Cardiac septum (tissue), 1 donor: ENCODE measurements at places on chromosomes 2 and 18. TPM values are rescaled to one million over a fixed set of nuclear protein-coding genes. Genes with fewer than 3 reads are reported as not detected.

DNA sequence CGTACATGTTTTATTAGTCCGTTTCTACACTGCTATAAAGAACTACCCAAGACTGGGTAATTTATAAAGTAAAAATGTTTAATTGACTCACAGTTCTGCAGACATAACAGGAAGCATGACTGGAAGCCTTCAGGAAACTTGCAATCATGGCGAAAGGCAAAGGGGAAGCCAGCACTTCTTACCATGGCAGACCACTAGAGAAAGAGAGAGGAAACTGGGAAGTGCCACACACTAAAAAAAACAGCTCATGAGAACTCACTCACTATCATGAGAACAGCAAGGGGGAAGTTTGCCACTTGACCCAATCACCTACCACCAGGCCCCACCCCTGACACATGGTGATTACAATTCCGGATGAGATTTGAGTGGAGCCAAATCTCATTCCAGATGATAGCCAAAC lies 466.2 kb downstream of the IRS1 start:
- no peak for DNase-seq

DNA sequence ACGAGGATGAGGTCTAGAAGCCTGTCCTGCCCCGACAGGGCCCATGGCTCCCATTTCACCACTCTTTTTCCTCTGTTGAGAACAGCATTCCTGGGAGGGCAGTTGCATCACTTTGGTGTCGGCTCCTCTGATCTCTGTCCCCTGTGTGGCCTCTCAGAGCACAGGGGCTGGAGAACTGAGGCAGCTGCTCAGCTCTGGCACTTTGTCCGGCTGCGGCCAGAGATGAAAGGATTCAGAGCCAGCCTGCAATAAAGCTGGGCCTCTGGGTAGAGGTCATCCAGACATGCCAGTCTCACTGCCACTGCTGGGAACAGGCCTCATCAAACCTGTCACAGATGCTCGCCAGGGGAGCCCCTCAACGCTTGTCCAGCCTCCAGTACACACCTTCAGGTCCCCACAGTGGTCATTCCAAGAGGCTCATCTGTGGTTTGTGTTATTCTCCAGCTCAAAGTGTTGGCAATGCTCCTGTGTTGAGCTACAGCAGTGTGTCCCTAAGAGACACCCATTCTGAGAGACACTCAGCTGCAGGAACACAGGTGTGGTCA lies 13.1 kb upstream of the ROCK2 start:
- no peak for DNase-seq

DNA sequence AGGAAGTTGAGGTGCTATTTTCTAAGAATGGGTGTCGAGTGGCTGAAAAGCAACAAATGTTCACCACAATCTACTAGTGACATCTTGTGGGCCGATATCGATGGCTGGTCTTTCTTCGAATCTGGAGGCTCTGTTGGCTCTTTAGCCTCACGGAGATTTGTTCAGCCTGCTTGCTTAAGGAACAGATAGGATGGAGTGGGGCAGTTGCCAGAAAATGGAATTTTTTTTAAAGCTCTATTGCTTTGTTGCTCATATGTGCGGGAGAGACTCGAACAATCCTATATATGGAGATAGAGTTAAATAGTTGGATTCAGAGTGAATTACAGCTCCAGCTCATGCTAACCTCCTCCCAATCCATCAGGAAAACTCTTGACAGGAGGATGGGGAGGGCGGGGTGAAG lies 70.9 kb upstream of the LYPD6B start:
- DNase-seq = no peak

DNA sequence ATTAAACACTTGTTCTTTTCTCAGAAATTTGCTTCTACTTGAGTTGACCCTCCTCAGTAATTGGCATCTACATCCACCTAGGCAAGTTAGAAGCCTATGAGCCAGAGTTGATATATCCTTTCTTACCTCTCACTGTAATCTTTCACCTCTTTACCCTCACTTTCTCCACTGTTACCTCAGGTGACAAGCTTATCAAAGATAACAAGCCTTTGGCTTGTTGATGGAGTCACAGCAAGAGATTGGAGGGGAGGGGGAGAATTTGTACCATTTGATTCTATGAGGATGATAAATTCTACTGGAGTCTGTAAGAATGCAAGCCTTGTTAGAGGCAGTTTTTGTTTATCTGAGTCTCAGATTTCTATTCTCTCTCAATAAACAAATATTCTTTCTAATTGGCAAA lies 171.0 kb upstream of the CAVIN2 start:
- DNase-seq = no peak

DNA sequence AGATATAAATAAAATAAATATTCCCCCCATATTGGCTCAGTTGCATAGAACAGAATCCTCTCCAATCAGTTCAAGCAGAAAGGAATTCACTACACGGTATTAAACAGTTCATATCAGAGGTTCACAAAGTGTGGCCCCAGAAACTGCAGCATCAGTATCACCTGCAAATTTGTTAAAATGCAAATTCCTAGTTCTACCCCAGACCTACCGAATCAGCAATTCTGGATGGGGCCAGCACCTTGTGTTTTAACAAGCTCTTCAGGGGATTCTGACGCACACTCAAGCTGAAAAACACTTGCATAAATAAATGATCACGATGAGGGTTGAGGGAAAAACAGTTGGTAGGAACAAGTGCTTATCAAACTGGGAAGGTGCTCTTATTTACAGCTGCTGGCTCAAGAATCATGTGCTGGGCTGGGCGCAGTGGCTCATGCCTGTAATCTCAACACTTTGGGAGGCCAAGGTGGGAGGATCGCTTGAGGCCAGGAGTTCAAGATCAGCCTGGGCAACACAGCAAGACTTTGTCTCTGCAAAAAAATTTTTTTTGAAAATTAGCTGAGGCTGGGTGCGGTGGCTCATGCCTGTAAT lies 6.4 kb downstream of the GTF3C2 start:
- no peak for DNase-seq

GRCh38 chr2:218465987-218466633 lies 47.2 kb downstream of the VIL1 start:
- no peak for DNase-seq

DNA sequence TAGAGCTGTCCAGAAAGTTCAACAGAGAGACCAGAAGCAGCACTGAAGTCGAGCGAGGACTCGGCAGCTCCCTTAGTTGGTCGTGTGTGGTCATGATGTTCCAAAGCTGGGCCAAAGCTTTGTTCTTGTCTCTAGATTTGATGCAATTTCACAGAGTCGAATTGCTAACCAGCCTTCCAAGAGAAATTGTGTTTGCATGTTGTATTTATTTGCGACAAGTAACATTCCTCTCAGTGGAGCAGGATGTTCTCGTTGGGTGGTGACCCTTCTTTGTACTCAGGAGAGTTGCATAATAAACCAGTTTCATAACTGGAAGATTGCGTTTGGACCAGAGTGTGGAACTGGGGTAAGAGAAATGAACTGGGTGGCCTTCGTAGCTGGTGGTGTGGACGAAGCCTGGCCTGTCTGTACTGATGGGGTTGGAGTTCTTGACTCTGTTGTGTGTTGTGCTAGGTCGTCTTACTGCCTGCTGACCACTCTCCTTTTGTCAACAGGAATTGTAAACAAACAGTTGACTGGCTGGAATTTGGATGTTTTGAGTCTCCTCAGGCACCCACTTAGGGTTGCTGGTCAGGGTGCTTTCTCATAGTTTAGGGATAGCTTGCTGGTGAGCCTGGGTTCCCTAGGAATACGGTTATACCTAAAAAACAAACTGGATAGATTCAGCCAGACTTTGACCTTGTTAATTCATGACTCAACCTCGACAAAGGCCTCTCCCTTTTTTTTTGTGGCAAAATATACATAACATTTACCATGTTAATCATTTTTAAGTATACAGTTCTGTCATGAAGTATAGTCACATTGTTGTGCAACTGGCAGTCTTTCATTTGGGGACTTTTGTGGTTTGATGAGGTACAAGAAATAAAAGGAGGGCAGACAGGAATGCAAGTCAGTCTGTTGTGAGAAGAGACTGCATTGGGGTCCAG lies 28.9 kb upstream of the TOGARAM2 start:
- DNase-seq = no peak

DNA sequence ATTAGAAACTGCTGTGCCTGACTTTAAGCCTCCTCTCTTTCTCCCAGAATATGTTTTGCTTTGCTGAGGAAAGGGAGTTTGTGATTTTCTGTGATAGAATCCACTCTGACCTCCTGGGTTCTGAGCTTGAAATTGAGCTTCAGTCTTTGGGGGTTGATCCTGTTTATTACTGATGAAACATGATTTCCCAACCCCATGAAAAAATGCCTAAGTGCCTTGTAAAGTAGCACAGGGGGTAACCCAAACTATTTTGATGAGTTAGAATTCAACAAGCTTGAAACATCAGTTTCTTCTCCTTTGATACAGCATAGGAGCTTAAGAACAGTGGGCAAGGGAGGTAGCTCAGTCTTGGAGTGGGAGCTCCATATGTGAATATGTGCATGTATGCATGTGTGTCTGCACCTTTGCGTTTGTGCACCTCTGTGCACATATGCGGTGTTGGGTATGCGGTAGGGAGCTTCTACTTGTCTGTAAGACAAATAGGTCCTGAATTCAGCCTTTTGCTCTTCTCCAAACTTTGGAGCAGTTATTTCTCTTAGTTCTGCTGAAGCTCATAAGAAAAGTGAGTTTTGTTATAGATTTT lies 364.6 kb downstream of the OSR1 start:
- no peak for DNase-seq

DNA sequence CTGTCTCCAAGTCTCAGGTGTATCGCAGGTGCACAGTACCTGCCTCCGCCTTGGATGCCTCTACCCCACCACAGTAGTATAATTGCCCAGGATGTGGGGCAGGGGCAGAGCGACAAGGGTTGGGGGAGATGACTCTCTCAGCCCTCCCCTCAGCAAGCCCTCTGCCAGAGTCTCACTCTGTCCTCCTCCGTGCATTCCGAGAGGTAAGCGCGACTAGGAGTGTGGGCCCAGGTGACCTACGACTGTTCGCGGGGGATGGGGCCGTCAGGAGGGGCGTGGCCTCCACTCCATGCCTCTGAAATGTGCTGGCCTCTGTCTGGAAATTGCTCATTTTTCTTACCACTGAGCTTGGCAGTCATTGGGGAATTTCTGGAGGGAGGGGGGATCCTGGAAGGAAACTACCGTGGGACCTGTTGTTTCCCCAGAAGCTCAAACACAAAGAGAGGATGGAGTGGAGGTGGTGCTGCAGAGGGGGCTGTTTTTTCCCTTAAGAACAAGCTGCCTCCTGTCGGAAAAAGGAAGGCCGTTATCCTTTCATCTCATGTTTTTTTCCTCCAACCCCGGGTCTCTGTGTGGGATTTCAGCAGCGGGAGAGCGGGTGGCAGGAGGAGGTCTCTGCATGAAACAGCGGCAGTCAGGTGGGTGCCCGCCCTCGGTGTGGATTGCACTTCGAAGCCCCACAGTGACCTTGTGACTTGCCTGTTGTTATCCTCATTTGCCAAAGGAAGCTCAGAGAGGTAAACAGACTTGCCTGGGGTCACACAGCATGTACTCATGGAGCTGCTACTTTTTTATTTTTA lies 13.0 kb upstream of the RALB start:
- peak; percentile 78 for DNase-seq

- DNase-seq = no peak
Observed at GRCh38 chr2:235579128-235579527, 85.3 kb downstream of the AGAP1 start.

DNA sequence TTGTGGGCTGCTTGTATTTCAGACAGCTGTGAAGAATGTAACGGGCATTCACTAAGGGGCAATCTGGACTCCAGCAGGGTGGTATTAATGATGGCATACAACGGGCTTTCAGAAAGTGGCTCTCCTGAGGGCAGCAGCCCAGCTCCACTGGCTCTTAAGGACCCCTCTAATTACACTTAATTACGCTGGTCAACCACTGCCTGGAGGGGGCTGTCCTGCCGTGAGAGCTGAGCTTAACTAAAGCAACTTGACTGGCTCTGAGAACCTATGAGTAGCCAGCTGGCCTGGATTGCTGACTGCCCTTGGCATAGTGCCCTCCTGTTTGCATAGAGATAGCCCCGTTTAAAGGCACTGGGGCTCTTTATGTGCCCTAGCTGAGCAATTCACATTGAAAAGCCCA lies 3.8 kb downstream of the LIPG start:
- DNase-seq = no peak

- no peak for DNase-seq
Observed at GRCh38 chr18:7117390-7118355, at the start of gene LAMA1. TSS of gene LAMA1 (minus strand) at chr18:7117797. CDS start at chr18:7117720, 77 bp downstream.

- no peak for DNase-seq
Observed at GRCh38 chr2:100588071-100588786, 25.4 kb downstream of the PDCL3 start.

DNA sequence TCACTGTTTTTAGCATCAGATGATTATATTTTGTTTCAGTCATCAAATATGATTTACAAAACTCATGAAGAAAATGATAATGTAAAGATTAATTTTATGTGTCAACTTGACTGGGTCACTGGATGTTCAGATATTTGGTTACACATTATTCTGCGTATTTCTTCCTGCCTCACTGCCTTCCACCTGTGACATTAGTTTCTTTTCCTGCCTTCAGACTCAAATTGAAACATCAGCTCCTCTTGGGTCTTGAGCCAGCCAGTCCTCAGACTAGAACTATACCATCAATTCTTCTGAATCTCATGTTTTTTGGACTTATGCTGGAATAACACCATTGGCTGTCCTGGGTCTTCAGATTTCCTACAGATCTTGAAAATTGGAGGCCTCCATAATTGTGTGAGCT lies 96.7 kb downstream of the ZNF385B start:
- no peak for DNase-seq

DNA sequence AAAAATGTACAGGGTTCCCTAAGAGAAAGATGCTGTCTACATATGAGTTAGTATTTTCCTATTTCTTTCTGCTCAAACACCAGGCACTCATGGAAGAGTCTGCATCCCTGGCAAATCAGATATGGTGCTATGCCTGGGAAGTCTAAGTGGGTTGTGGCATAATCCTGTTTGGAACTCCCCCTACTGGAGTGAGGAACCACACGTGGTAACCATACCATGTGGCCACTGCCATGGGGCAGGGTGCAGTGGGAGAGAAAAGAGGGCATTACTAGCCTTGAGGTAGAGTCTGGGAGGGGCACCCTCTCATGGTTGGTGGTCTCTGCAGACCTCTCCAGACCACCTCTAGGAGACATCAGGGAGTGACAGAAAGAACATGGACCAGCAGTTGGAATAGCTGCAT lies 257.9 kb upstream of the ATP5MC3 start:
- DNase-seq = no peak

GRCh38 chr18:23725827-23726661 lies 36.8 kb downstream of the LAMA3 start:
- DNase-seq = no peak

- peak; percentile 88 for DNase-seq
Observed at GRCh38 chr2:11688222-11689069, 18.5 kb upstream of the NTSR2 start.

- no peak for DNase-seq
Observed at GRCh38 chr2:172667581-172668325, 67.9 kb upstream of the RAPGEF4 start.

GRCh38 chr18:8357320-8357719 lies 251.9 kb upstream of the RAB12 start:
- no peak for DNase-seq

GRCh38 chr2:237583385-237584295 lies 6.9 kb downstream of the RAB17 start:
- DNase-seq = no peak

SCG2 gene
- 0.97 TPM for total RNA-seq

DNAH6 gene
- 0.22 TPM for total RNA-seq

CNTNAP5 gene
- total RNA-seq = not detected

VIT gene
- total RNA-seq = 2.6 TPM

CROCC2 gene
- not detected for total RNA-seq

ATG4B gene
- total RNA-seq = 46.4 TPM

DUSP19 gene
- 8.6 TPM for total RNA-seq

ARHGEF4 gene
- 3.9 TPM for total RNA-seq

OXER1 gene
- total RNA-seq = 0.94 TPM

CD302 gene
- total RNA-seq = 10.8 TPM

GAD1 gene
- total RNA-seq = 0.46 TPM

RAB17 gene
- total RNA-seq = 3.5 TPM

NTSR2 gene
- total RNA-seq = not detected

MAP4K3 gene
- total RNA-seq = 40.0 TPM
